ENCODE measurements at places on chromosomes 5 and 9. TPM values are rescaled to one million over a fixed set of nuclear protein-coding genes. Genes with fewer than 3 reads are reported as not detected.

Gene PCDHGA3
- not detected for polyA plus RNA-seq

Gene LCN12
- polyA plus RNA-seq, result 88.7 TPM

Gene NMUR2
- 0.40 TPM for polyA plus RNA-seq

Gene CCDC171
- 1.4 TPM for polyA plus RNA-seq

Gene SNCB
- not detected for polyA plus RNA-seq

Gene MLANA
- polyA plus RNA-seq, result not detected

Gene DNAI1
- polyA plus RNA-seq, result not detected

Gene SHOC1
- polyA plus RNA-seq, result not detected

Gene KIF24
- polyA plus RNA-seq, result 0.45 TPM

Gene ZNF454
- 0.97 TPM for polyA plus RNA-seq

Gene LVRN
- polyA plus RNA-seq, result not detected

Gene ANKRD20A1
- polyA plus RNA-seq, result not detected

Gene PCDHA1
- polyA plus RNA-seq, result 0.06 TPM

Gene ZBTB26
- 0.89 TPM for polyA plus RNA-seq

Gene IL9
- polyA plus RNA-seq, result not detected

Gene PCDHGC5
- polyA plus RNA-seq, result 0.07 TPM

Gene PDLIM4
- 5.9 TPM for polyA plus RNA-seq

Gene FOXB2
- polyA plus RNA-seq, result not detected

Gene PRLR
- 3.6 TPM for polyA plus RNA-seq

Gene RFESD
- polyA plus RNA-seq, result not detected

Gene REEP2
- polyA plus RNA-seq, result 14.2 TPM

Gene SLC46A2
- polyA plus RNA-seq, result 0.03 TPM

Gene SSBP2
- 11.9 TPM for polyA plus RNA-seq

Gene ANKRD34B
- not detected for polyA plus RNA-seq

Gene ZNF354C
- 0.45 TPM for polyA plus RNA-seq

Gene LEAP2
- 12.3 TPM for polyA plus RNA-seq

Gene MSMP
- polyA plus RNA-seq, result not detected

Gene ZDHHC11
- 40.5 TPM for polyA plus RNA-seq

Gene C6
- polyA plus RNA-seq, result 0.75 TPM

Gene VCAN
- polyA plus RNA-seq, result 0.81 TPM

Gene SLCO6A1
- not detected for polyA plus RNA-seq

Gene PRSS3
- polyA plus RNA-seq, result 505 TPM

Gene RLN1
- polyA plus RNA-seq, result 0.13 TPM

Gene IFNA21
- not detected for polyA plus RNA-seq

Gene RNF183
- polyA plus RNA-seq, result 0.62 TPM

Gene PAXX
- polyA plus RNA-seq, result 75.6 TPM
